Forelimb muscle (tissue), 1 donor: ENCODE measurements at places on chromosomes 16 and 17. TPM values are rescaled to one million over a fixed set of nuclear protein-coding genes. Genes with fewer than 3 reads are reported as not detected.

DNA sequence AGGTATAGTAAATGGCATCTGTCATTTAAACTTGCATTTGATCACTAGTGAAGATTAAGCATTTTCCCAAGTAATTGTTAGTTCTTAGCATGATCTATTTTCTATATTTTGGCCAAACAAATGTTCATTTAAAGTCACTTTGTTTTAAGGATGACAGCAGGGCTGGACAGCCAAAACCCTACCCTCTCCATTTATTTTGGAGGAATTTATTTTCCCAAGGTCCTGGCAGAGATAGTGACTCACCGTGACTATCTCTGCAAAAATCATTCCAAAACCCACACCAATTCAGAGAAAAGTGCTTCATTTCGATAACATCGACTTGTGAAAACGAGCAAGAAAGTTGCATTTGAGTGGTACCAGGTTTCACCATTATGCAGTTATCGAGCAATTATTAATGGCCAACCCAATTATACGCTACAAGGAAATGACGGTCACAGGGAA is 665 bp upstream of the AKAP1 start:
- no peak for DNase-seq

PITPNM3 gene
- 6.7 TPM for polyA plus RNA-seq

- DNase-seq, result peak; percentile 94
These were observed 22.5 kb downstream of the CCR7 start for GRCh38 chr17:40542558-40543411.

- DNase-seq, result no peak
These were observed 36.1 kb upstream of the ZC3H18 start for GRCh38 chr16:88533932-88534637.

GRCh38 chr16:88760424-88761142 is 24.4 kb downstream of the PIEZO1 start:
- DNase-seq, result no peak

EVI2A gene
- polyA plus RNA-seq, result 1.9 TPM

GRCh38 chr16:46618516-46618915 is 2.7 kb downstream of the SHCBP1 start:
- DNase-seq, result no peak

STRADA gene
- polyA plus RNA-seq, result 25.4 TPM
